ENCODE measurements at places on chromosomes 3 and 15. TPM values are rescaled to one million over a fixed set of nuclear protein-coding genes. Genes with fewer than 3 reads are reported as not detected.

TRIM42 gene
- total RNA-seq = not detected

NR2F2 gene
- total RNA-seq = 23.6 TPM

SCN5A gene
- 1.3 TPM for total RNA-seq

FBXL22 gene
- 0.30 TPM for total RNA-seq

Measured in A549 treated with DMSO at 1 μM for 4 hours (cell line).